ENCODE measurements at places on chromosomes 16 and 17.

- DNase-seq, result no peak
Measured at GRCh38 chr16:88347656-88348376, 34.9 kb upstream of the ZNF469 start.

- no peak for DNase-seq
Measured at GRCh38 chr17:73976676-73977521, 226.6 kb upstream of the RPL38 start.

GRCh38 chr17:81140018-81140417 lies 25.3 kb upstream of the PVALEF start:
- DNase-seq, result no peak

DNA sequence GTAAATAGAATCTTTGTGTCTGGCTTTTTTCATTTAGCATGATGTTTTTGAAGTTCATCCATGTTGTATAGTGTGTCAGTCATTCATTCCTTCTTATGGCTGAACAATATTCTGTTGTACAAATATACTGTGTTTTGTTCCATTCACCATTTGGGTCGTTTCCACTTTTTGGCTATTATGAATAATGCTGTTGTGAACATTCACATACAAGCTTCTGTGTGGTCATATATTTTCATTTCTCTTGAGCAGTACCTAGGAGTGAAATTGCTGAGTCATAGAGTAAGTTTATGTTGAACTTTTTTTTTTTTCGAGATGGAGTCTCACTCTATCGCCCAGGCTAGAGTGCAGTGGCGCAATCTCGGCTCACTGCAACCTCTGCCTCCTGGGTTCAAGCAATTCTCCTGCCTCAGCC lies 32.3 kb upstream of the TAOK1 start:
- no peak for DNase-seq

GRCh38 chr17:80511222-80512180 lies 33.1 kb upstream of the RPTOR start:
- no peak for DNase-seq

GRCh38 chr17:69103557-69104233 lies 38.0 kb downstream of the ABCA6 start:
- no peak for DNase-seq

- DNase-seq, result peak; percentile 8
Measured at GRCh38 chr16:75379911-75380847, 53.1 kb downstream of the CFDP1 start.

GRCh38 chr17:70624211-70624610 lies 454.9 kb downstream of the KCNJ2 start:
- no peak for DNase-seq

- no peak for DNase-seq
Measured at GRCh38 chr16:60331168-60331567, 1597.1 kb upstream of the GOT2 start.

- no peak for DNase-seq
Measured at GRCh38 chr17:50986989-50987660, 121.0 kb upstream of the TOB1 start.

- DNase-seq, result no peak
Measured at GRCh38 chr16:84617041-84617790, 662 bp downstream of the COTL1 start.

- DNase-seq, result no peak
Measured at GRCh38 chr17:65633146-65633881, 71.9 kb upstream of the AXIN2 start.

GRCh38 chr17:78875363-78876093 lies 27.5 kb downstream of the CEP295NL start:
- DNase-seq, result peak; percentile 37

DNA sequence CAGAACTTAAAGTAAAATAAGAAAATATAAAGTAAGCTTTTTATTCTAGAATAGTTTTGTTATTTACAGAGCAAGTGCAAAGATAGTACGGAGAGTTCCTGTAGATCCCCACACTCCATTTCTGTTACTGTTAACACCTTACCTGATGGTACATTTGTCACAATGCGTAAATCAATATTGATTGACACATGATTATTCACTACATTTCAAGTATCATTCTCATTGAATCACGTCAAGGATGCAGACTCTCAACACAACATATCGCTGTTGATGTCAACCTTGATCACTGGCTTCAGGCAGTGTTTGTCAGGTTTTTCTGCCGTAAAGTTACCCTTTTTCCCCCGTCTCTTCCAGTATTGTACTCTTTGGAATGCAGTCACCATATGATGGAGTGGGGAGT lies 64.2 kb upstream of the WSCD1 start:
- no peak for DNase-seq

- DNase-seq, result no peak
Measured at GRCh38 chr17:6505425-6506142, 50.8 kb downstream of the PITPNM3 start.

- no peak for DNase-seq
Measured at GRCh38 chr17:44898768-44899073, 524 bp downstream of the EFTUD2 start.

DNA sequence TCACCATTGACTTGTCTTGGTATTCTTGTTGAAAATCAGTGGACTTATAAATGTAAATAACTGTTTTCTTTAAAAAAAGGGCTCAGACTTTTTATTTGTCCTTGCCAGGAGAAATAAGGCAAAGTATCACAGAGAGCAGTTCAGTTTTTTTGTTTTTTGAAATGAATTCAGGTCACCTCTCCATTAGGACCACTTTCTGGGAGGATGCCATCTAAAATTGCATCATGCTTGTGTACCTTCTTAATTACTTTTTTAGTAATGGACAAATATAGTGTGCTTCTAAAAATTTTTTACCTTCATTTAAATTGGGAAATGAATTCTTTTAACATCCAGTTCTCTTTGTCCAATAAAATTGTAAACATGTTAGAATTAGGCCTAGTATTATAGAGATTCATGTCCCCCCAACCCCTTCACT lies 210.0 kb downstream of the BCAS3 start:
- DNase-seq, result no peak

DNA sequence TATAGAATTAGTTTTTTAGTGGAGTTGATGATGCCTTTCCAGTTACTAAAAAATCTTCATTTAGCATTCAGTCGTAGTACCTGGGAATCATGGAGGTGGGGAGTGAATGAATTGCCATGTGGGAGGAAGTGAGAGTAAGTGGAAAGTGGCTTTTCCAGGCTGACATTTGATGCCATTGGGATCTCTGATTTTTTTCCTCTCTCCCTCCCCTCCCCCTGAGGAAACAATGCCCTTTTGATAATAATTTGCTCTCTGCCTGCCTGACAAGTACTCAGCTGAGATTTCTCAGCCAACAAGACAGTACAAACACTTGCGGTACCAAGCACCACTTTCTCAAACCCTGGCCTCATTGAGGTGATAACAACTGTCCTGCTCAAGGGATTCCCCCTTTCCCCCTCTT lies 2.2 kb downstream of the UBE2Z start:
- DNase-seq, result no peak

Data from GDM1 (cell line).